Effector memory CD8-positive, alpha-beta T cell (primary cell): ENCODE measurements at places on chromosomes 1 and 21.

GRCh38 chr1:16145030-16145661, 10.7 kb downstream of the EPHA2 start:
- no peak for DNase-seq
- H3K4me1 ChIP-seq = peaks cover 4% of the 10 kb centered on the region
- no peak overlapping the region for H3K4me3 ChIP-seq
- peaks cover 2% of the 10 kb centered on the region for H3K36me3 ChIP-seq

- no peak overlapping the region for H3K4me3 ChIP-seq
- peaks cover 5% of the 10 kb centered on the region for H3K36me3 ChIP-seq
- H3K27me3 ChIP-seq = no peaks in the 10 kb centered on the region
- H3K4me1 ChIP-seq = no peaks in the 10 kb centered on the region
- DNase-seq = no peak
Measured at GRCh38 chr21:44273046-44273445, 11.3 kb upstream of the DNMT3L start.

DNA sequence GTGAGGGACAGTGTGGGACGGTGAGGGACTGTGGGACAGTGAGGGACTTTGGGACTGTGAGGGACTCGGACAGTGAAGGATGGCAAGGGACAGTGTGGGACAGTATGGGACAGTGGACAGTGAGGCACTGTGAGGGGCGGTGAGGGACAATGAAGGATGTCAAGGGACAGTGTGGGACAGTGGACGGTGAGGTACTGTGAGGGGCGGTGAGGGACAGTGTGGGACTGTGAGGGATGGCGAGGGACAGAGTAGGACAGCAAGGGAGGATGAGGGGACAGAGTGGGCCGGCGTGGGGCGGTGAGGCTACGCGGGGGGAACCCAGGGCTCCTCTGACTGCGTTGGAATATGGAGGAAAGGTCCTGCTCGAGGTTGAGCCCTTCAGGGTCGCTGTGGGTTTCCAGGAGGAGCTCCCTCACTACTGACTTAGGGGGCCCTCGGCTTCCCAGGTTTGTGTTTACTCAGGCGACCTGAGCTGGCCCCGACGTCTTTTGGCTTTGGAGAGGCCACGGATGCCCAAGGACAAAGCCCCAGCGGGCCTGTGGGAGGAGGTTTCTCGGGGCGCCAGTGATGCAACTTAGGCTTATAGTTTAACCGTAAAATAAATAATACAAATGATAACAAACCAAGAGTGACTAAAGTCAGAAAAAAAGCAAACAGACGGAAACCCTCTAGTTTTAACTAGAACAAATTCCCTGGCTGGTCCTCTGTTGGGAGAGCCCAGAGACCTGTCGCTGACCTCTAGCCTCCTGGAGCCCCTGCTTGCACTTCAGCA, 1.1 kb upstream of the ERRFI1 start:
- peak overlapping the region; percentile 60 for H3K4me3 ChIP-seq
- peak overlapping the region; percentile 44 for H3K27ac ChIP-seq
- H3K36me3 ChIP-seq = peaks cover 12% of the 10 kb centered on the region
- DNase-seq = no peak

GRCh38 chr1:222466150-222466865, 81.6 kb downstream of the HHIPL2 start:
- peak overlapping the region; percentile 94 for H3K27ac ChIP-seq
- peaks cover 9% of the 10 kb centered on the region for H3K4me1 ChIP-seq
- no peak for DNase-seq
- peaks cover 7% of the 10 kb centered on the region for H3K27me3 ChIP-seq
- H3K36me3 ChIP-seq = peaks cover 22% of the 10 kb centered on the region
- H3K4me3 ChIP-seq = peak overlapping the region; percentile 53

- H3K4me1 ChIP-seq = no peaks in the 10 kb centered on the region
- no peaks in the 10 kb centered on the region for H3K36me3 ChIP-seq
- no peaks in the 10 kb centered on the region for H3K27me3 ChIP-seq
- no peak overlapping the region for H3K4me3 ChIP-seq
Measured at GRCh38 chr1:97186381-97186780, 464.8 kb downstream of the PTBP2 start.

DNA sequence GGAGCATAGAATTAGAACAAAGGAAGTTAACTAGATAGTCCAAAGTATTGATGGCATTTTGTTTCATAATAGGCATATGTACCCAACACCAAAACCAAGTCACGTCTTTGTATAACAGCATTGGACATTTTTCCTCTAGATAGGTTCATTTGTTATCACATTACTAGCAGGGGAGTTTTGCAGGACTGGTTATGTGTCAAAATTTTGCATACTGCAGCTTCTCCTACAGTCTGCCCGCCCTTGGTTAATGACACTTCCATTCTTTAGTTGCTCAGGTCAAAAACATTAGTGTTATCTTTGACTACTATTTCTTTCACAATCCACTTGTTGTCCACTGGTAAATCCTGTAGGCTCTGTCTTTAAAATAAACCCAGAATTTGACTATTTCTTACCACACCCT, 8.9 kb downstream of the CAPZA1 start:
- H3K36me3 ChIP-seq = peaks cover 32% of the 10 kb centered on the region
- peaks cover 63% of the 10 kb centered on the region for H3K4me1 ChIP-seq
- H3K27me3 ChIP-seq = no peaks in the 10 kb centered on the region
- H3K4me3 ChIP-seq = no peak overlapping the region
- DNase-seq = no peak

DNA sequence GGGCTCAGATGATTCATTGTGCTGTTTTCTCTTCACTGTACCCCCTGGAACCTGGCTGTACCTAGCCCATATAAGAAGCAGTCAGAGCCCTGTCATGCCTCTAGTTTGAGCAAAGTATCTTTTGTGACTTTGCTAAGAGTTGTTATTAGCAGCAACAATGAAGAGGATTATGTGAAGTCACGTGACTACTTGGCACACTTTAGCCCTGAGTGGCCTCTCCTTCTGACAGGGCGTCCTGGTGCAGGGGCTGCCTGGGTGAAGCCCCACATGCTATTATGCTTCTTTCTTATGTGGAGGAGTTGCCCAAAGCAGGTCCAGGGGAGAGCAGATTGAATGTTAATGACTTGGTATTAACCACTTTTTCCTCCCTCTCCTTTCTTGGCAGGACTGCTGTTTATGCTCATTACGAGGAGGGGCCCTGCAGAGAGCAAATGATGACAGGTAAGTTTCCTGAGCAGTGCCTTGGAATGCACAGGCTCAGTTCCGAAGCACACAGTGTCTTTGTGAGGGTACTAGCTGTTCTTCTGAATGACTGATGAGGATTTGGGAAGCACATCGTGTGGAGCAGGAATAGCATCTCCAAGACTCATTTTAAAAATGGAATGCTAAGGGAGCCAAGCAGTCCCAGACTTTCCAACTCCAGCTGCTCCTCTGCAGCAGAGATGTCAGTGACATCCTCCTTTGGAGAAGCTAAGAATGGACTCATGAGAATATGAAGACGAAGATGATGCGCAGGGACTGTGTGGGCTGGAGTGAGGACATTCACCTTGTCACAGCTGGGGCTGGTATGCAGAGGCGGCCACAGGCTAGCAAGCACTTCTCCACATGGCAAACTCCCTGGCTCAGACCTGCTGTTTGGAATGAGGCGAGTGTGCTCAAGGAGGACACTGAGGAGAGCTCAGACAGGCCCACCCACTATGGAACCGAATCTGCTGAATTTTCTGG, 15.2 kb upstream of the ST3GAL3 start:
- DNase-seq = no peak
- H3K27ac ChIP-seq = peak overlapping the region; percentile 39
- no peak overlapping the region for H3K4me3 ChIP-seq
- H3K4me1 ChIP-seq = peaks cover 4% of the 10 kb centered on the region
- no peaks in the 10 kb centered on the region for H3K27me3 ChIP-seq

GRCh38 chr1:48530727-48531351, 58.8 kb upstream of the SPATA6 start:
- no peak overlapping the region for H3K4me3 ChIP-seq
- H3K4me1 ChIP-seq = no peaks in the 10 kb centered on the region
- peaks cover 47% of the 10 kb centered on the region for H3K27me3 ChIP-seq
- peak; percentile 1 for DNase-seq

DNA sequence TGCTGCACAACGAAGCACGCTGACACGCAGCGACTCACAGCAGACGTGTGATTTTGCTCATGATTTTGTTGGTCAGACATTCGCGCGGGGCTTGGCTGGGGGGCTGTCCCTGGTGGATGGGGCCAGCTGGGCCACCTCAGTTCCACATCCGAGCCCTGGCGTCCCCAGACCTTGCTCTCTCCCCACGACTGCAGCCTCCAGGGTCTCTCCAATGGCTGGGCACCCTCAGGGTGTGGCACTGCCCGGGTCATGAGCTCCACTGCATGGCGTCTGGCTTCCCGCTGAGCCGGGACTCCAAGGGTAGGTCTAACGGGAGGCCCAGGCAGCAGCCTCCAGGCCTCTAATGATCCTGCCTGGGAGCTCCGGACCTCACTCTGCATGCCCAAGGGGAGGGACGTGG, 173.0 kb upstream of the AJAP1 start:
- no peak for DNase-seq
- no peaks in the 10 kb centered on the region for H3K36me3 ChIP-seq
- peaks cover 43% of the 10 kb centered on the region for H3K27me3 ChIP-seq
- H3K4me3 ChIP-seq = no peak overlapping the region
- no peak overlapping the region for H3K27ac ChIP-seq

- no peaks in the 10 kb centered on the region for H3K36me3 ChIP-seq
- H3K4me1 ChIP-seq = peaks cover under 1% of the 10 kb centered on the region
Measured at GRCh38 chr1:234899041-234899729, 229.5 kb downstream of the TOMM20 start.

GRCh38 chr1:20216574-20216973, 30.3 kb upstream of the PLA2G2C start:
- H3K4me1 ChIP-seq = peaks cover 4% of the 10 kb centered on the region
- peaks cover 74% of the 10 kb centered on the region for H3K27me3 ChIP-seq
- no peak overlapping the region for H3K4me3 ChIP-seq
- H3K27ac ChIP-seq = no peak overlapping the region

- H3K36me3 ChIP-seq = no peaks in the 10 kb centered on the region
- H3K27me3 ChIP-seq = no peaks in the 10 kb centered on the region
- H3K4me1 ChIP-seq = peaks cover 3% of the 10 kb centered on the region
Measured at GRCh38 chr1:192702212-192702902, 66.4 kb downstream of the RGS13 start.

DNA sequence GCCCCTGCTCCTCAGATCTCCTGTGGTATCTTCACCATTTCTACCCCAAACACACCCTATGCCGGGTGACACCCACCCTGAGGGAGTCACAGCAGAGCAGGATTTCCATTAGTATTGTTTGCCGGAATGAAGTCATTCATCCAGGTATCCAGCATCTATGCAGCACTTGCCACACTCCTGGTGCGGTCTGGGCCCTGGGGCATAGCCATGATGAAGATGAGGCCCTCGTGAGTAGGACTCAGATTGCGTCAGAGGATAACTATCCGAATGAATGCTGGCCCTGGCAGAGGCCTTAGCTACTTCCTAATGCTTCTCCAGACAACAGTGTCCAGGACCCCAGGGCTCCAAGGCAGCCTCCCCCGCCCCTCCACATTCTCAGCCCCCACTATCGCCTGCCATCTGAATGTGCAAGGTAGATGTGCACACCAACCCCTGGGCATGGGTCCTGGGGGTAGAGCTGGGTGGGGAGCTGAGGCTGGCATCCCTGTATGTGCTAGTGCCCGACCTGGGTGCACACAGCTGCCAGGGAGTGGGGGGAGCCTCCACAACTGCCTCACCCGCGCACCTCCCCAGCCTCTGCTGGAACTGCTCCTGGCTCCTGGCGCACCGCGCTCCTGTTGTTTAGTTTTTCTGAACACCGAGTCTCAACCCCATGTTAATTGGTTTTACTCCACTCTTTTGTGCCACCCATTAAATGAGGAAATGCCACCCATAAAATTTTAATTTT, 25.5 kb upstream of the ZC3H12A start:
- H3K4me1 ChIP-seq = peaks cover 8% of the 10 kb centered on the region
- H3K27ac ChIP-seq = no peak overlapping the region
- DNase-seq = no peak
- peaks cover 29% of the 10 kb centered on the region for H3K27me3 ChIP-seq

DNA sequence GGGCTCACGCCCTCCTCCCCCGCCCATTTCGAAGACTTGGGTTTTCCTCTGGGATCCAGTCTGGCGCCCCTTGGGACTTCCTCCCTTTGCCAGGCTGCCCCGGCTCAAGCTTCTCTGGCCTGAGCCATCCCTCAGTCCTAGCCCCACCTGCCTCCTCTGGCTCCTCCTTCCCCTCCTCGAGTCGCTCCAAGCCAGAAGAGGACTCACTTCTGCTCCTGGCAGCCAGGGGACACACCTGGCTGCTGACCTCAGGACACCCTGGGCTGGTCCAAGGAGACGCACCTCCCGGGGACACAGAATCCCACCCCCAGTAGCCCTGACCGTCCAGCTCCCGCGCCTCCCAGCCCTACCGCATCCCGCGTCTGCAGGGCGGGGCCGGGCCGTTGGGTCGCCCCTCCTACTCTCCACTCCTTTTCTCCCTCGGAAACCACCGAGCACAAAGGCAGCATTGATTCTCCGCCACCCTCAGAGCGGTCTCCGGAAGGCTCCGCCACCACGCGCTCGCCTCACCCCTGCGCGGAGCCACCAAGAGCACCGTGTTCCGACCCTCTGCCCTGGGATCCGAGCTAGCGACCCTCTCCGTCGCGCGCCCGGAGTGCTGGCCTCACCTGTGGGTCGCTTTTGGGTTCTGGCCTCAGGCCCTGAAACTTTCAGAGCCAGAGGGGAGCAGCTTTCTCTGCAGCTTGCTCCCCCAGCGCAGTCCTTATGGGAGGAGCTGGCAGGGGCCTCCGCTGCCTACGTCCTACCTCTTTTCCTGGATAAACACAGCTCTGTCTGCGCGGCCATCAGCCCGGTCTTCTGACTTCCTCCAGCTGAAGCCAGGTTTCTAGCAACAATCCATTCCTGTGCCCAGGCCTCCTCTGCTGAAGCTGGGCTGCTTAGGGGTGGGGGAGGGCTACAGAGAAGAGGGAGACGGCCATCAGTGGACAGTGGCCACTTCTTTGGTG, at the start of gene C2CD4D:
Gene C2CD4D, minus strand, starts transcription at position 364 of the 947 bp plus-strand sequence. CDS start 831 bp downstream, outside the sequence.
- peak; percentile 66 for DNase-seq
- peak within 1 kb of the TSS; percentile 80 for H3K27ac ChIP-seq
